ENCODE measurements at places on chromosomes 5 and 9. TPM values are rescaled to one million over a fixed set of nuclear protein-coding genes. Genes with fewer than 3 reads are reported as not detected.

SAXO1 gene
- total RNA-seq, result 0.03 TPM

DNA sequence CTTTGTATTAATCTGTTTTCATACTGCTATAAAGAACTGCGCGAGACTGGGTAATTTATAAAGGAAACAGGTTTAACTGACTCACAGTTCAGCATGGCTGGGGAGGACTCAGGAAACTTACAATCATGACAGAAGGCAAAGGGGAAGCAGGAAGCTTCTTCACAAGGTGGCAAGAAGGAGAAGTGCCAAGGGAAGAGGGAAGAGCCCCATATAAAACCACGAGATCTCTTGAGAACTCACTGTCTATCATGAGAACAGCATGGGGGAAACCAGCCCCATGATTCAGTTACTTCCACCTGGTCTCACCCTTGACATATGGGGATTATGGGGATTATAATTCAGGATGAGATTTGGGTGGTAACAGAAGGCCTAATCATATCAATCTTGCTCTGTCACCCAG lies 60.9 kb upstream of the CHD1 start:
- no peak for DNase-seq

CFAP77 gene
- total RNA-seq, result 2.5 TPM

DMRTA1 gene
- 0.77 TPM for total RNA-seq

PTTG1 gene
- 0.88 TPM for total RNA-seq

All from left ventricle myocardium inferior (tissue), 1 donor.